Upper lobe of right lung (tissue), 1 donor: ENCODE measurements at places on chromosomes 1 and 21. TPM values are rescaled to one million over a fixed set of nuclear protein-coding genes. Genes with fewer than 3 reads are reported as not detected.

GRCh38 chr1:156920233-156921052, at the start of gene LRRC71:
Gene LRRC71 (plus strand): TSS chr1:156920632. CDS start chr1:156920804, 172 bp downstream.
- peak; percentile 89 for DNase-seq

GRCh38 chr1:41005876-41006275, 15.6 kb downstream of the SLFNL1 start:
- no peak for DNase-seq

- DNase-seq: peak; percentile 85
Observed at GRCh38 chr1:161044908-161045735, 655 bp downstream of the USF1 start.

DNA sequence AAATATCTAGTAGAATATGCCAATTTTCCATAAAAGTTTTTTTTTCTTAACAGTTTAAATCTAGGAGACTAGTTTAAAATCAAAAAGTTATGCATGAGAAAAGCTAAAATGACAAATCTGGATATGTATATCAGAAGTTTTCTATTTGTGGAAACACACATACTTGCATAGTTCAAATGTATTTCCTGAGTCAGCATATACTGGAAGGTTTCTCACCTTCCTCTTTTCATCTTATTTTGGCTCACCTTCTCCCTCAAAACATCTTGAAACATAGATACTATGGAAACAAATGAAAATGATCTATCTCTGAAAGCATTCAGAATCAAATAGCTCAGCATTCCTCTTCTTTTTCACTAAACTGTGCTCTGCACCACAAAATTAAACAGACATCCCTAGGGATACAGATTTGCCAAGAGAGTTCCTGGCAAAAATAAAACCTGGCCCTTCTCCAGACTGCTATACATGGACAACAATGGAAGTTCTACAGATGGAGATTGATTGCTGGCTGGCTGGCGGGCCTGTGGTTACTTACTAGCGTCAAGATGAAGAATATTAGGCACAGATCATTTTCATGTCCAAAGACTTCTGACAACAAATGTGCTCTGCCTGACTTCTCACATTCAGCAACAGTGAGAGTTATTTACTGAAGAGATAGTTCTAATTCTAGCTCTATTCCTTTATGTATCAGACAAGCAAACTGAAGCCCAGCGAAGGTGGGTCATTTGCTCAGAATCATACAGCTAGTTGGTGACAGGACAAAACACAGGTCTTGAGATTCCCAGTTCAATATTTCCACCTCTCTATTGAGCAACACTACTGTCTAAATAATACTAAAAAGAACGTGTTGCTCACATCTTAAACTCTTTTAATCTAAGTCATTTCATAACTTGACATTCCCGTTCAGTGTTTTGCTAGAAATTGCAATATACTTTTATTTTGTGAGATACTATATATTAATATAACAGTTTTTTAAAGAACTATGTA, 26.6 kb downstream of the DIPK1A start:
- no peak for DNase-seq

DNA sequence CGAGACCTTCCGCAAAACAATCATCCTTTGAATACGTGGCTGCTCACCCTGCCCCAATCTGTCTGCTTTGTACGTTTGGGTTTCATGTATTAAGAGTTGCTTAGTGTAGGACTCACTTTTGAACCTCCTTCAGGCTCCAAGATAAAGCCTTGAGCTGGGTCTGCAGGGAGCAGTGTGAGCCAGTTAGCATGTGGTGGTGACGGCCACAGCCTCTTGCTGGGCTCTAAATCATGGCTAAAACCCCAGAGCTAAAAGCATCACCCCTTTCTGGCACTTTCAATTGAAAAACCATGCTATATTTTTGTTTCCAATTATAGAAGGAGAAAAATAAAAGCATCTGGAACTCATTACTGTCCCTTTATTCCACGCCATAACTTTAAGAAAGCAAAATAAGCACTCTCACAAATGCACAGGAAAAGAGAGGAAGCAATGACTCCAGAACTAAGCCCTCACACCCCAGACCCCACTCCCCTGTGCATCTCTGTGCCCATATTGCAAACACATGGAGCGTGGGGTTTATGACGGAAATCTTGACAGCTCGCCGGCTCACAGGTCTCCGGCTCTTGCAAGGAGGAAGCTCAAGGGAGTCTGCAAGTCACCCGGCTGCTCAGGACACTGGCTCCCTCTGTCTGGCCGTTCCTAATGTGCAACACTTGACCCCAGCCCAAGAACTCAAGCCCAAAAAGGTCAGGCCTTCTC, 135.5 kb downstream of the MIS18A start:
- DNase-seq: no peak

DNA sequence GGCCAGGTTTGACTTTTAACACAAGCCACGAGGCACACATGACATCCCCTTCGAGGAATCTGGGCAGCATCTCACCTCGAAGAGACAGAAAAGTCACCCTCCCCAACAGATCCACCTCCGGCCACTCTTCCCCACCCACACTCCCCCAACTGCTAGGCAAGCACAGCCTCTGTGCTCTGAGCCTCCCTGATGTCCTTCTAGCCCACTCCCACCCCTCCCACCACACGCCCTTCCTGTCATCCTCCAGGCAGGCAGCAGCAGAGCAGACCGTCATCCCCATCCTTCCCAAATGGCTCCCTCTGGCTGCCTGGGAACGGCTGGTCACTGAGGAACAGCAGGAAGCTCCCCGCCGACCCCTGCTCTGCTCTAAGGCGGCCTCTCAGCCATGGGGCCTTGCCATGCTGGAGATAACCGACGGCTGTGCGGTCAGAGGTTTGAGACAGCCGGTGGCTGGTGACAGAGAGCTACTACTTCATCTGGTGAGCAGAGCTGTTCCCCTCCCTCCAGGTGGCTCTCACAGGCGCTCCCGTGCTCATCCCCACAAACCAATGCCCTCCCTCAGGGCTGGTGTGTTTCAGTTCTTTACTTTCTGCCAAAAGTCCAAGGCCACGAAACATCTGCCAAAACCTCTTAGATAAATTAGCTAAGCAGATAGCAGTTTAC, 25.6 kb downstream of the NPHP4 start:
- peak; percentile 53 for DNase-seq

- DNase-seq: no peak
Observed at GRCh38 chr1:173423291-173423690, 53.8 kb upstream of the PRDX6 start.

- DNase-seq: no peak
Observed at GRCh38 chr21:45196620-45197019, 91.1 kb downstream of the POFUT2 start.

GRCh38 chr1:222833356-222833876, 18.6 kb downstream of the DISP1 start:
- no peak for DNase-seq

DNA sequence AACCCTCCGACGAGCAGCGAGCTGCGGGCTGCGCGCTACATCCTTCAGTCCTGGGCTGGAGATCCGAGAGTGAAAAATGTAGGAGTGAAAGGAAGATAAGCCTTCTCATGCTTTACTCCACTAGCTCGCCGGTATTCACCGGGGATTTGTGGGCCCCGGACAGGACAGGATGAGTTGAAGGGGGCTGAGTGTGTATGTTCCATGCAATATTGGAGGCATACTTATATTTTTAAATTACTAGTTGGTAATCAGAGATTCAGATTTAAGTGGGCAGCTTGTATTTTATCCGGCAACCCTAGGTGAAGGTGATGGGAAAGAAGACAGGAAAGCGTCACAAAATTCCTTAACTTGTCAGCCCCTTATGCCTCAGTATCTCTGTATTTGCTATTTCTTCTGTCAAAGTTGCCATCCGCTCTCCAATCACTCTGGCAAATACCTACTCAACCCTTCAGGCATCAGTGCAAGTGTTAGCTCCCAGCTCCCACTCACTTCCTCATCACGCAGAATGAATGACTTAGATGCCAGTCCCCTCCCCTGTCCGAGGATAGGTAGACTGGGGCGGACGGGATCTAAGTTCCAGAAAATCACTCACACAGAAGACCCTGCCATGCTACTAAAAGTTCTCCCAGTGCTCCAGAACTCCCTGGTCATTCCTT, 503 bp upstream of the PIGM start:
- no peak for DNase-seq

- no peak for DNase-seq
Observed at GRCh38 chr1:25568090-25568833, 24.9 kb downstream of the LDLRAP1 start.

DNA sequence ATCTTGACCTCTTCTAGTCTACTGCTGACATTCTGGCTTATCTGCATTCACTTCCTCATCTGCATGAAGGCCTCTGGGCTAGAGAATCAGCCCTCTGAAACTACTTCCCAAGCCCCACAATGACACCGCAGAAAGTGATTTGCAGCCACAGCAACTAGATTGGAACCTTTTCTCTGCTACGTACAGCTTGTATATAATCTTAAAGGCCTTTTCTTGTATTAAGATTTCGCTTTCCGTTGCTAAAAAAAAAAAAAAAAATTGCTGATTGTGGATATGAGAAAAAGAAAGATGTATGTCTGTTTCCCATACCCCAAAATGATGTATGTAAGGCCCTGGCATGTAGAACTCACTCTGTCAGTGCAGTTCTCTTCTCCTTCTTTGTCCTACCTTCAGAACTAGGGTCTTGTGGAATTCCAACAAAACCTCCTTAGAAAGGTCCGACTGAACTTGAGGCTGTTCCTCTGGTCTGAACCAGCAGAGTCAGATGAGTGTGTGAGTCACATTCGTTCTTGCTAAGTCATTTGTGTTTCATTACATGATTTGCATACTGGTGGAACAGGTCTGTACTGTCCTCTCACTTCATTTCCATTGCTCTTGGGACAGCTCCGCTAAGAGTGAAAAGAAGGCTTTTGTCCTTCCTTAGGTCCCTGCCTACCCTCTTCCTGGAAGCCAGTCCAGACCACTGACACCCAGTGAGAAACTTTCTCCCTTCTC, 62.7 kb downstream of the PLPP3 start:
- DNase-seq: no peak

DNA sequence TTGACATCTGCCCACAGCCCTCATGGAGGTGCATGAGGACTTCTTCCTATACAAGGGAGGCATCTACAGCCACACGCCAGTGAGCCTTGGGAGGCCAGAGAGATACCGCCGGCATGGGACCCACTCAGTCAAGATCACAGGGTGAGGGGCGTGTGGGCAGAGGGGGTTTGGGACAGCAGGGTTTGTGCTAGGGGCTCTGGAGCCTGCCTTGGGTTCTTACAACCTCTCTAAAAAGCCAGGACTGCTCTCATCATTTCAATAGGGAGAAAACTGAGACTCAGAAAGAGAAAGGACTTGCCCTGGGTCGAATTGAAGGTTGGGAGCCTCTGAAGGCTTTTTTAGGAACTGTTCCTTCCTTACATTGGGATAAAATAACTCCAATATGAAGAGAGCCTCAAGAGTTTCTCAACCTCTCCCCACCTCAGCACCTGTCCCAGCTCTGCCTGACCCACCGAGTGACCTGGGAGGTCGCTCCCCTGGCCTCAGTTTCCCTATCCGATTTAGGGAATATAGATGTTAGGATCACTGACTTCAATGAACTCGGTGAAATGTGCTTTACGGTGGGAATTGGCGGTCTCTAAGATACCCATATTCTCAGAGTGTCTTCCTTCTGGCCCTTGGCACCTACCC, 9.5 kb downstream of the TINAGL1 start:
- DNase-seq: no peak

GRCh38 chr1:119004781-119005180, 16.6 kb upstream of the TBX15 start:
- DNase-seq: no peak

DNA sequence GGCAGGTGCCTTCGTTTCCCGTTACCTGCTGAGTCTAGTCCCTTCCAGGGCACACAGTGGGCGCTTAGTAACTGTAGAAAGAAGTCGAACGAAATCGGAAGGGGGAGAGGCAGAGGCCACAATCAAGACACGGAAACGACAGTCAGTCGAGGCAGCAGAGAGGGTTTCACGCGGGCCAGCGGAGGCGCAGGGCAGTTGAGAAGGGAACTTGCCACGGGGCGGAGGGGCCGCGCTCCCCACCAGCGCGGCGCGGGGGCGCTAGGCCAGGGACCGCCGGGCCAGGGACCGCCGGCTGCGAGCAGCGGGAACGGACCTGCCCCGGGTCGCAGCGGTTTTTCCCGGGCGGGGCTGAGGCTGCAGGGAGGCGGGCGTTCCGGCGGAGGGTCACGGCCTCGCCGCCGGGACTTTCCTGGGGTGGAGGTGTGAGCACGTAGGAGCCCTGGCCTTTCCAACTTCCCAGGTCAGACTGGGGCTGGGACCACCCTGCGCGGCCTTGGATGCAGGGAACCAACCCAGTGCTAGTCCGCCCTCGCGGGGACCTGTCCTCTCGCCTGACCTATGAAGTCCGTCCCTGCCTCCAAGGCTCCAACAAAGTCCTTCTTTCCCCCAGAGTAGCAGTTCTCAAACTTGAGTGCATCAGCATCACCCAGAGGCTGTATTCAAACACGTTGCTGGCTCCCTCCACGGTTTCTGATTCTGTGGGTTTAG, 150.1 kb upstream of the FGGY start:
- DNase-seq: peak; percentile 70

DNA sequence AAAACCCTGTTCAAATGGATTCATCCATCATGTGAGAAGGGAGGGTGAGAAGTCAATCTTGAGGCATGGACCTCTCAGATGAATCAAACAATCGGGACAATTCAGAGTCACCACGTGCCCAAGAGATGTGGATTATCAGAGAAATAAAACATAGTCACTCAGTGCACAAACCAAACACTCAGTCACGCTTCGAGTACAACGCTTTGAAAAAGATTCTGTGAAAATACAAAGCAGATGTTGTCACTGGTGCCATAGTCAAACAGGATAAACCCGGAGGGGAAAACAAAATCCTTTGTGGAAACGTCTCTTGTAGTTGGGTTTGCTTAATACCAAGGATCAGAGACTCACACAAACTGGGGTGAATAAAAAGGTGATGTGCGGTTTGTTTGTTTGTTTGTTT, 188.4 kb downstream of the RRAGC start:
- no peak for DNase-seq

GRCh38 chr1:232795497-232796053, 9.6 kb upstream of the MAP10 start:
- DNase-seq: no peak

GRCh38 chr1:40306296-40306695, 10.8 kb downstream of the COL9A2 start:
- DNase-seq: no peak

DNA sequence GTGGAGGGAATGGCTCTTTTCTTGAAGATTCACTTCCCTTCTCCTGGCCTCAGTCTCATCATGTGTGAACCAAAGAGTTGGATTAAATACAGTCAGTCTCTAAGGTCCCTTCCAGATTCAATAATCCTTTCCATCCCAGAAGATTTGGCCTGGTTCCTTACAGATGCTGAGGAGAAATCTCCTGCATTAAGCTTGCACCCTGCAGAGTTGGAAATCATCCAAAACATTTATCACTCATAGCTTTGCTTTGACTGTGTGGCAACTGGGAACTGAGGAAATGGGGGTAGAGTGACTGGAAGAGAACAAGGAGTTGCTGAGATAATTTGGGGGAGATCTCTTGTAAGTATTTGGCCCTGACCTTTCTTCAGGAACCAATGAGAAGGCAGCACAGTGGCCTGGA, 220.5 kb upstream of the SGIP1 start:
- DNase-seq: no peak

- DNase-seq: no peak
Observed at GRCh38 chr1:22619798-22620197, 16.6 kb upstream of the C1QA start.

CDC7 gene
- total RNA-seq: 4.3 TPM

TTC34 gene
- 1.3 TPM for total RNA-seq

RAVER2 gene
- 12.8 TPM for total RNA-seq

PDE9A gene
- 15.3 TPM for total RNA-seq

FAM89A gene
- total RNA-seq: 41.4 TPM
